ENCODE measurements at places on chromosomes 16 and 17.

DNA sequence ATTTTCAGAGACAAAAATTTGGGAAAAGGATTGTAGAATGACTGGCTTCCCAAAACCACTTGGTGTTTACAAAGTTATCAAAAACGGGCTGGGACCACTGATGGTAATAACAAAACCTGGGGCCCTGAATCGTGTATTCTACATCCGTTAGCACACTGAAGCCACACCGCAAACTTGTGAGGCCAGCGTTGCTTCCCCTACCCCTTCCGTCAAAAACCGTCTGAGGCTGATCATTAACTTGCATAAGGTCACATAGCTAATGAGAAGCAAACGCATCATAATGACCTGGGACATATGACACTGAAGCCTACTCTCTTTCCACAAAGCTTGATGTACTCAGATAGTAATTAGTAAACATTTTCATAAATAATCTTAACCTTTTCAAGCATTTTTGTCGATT lies 704.3 kb downstream of the MAF start:
- DNase-seq, result no peak

GRCh38 chr16:89815639-89816348 lies 653 bp downstream of the FANCA start:
- DNase-seq, result no peak

GRCh38 chr16:57688487-57688986 lies 6.1 kb upstream of the DRC7 start:
- DNase-seq, result no peak

- DNase-seq, result peak; percentile 93
These were observed 9.6 kb upstream of the PLEKHG4 start for GRCh38 chr16:67269766-67270165.

GRCh38 chr17:33551911-33552310 lies 258.8 kb upstream of the ASIC2 start:
- DNase-seq, result no peak

- DNase-seq, result peak; percentile 67
These were observed 34.4 kb upstream of the PRKCB start for GRCh38 chr16:23801378-23801777.

GRCh38 chr16:83238949-83239691 lies 568.7 kb upstream of the HSBP1 start:
- no peak for DNase-seq
